ENCODE measurements at places on chromosomes 11 and 22. TPM values are rescaled to one million over a fixed set of nuclear protein-coding genes. Genes with fewer than 3 reads are reported as not detected.

MYEOV gene
- 1.9 TPM for total RNA-seq

MCHR1 gene
- not detected for total RNA-seq

CCDC15 gene
- total RNA-seq, result 7.7 TPM

APOBEC3G gene
- 3.9 TPM for total RNA-seq

VPREB1 gene
- total RNA-seq, result not detected

OR52I1 gene
- total RNA-seq, result not detected

OR4C46 gene
- not detected for total RNA-seq

GDPD4 gene
- total RNA-seq, result not detected

OR6T1 gene
- total RNA-seq, result not detected

HBG1 gene
- not detected for total RNA-seq

PCNX3 gene
- 30.6 TPM for total RNA-seq

VPREB3 gene
- not detected for total RNA-seq

MMP12 gene
- total RNA-seq, result not detected

OR5B3 gene
- total RNA-seq, result not detected

TRIM64C gene
- total RNA-seq, result not detected

DGCR6 gene
- total RNA-seq, result 0.13 TPM

LYVE1 gene
- 3.9 TPM for total RNA-seq

HEPN1 gene
- total RNA-seq, result not detected

SLC22A9 gene
- not detected for total RNA-seq

FUT4 gene
- 8.4 TPM for total RNA-seq

NXPE4 gene
- total RNA-seq, result not detected

MAPK8IP2 gene
- 0.13 TPM for total RNA-seq

KREMEN1 gene
- total RNA-seq, result 1.1 TPM
